Uterus (tissue), 4 donors: ENCODE measurements at places on chromosomes 1 and 21. TPM values are rescaled to one million over a fixed set of nuclear protein-coding genes. Genes with fewer than 3 reads are reported as not detected.

MRPS6 gene
- total RNA-seq, result 48.4 TPM

- DNase-seq, result no peak
- no peak overlapping the region for H3K4me3 ChIP-seq
- H3K36me3 ChIP-seq, result no peaks in the 10 kb centered on the region
- H3K27me3 ChIP-seq, result no peaks in the 10 kb centered on the region
- H3K27ac ChIP-seq, result no peak overlapping the region
- H3K4me1 ChIP-seq, result no peaks in the 10 kb centered on the region
These were observed 361.5 kb upstream of the ZP4 start for GRCh38 chr1:238252033-238252802.

TNFRSF18 gene
- total RNA-seq, result 0.37 TPM

GRCh38 chr1:172402878-172403569 lies 17.5 kb upstream of the C1orf105 start:
- peaks cover 6% of the 10 kb centered on the region for H3K4me1 ChIP-seq
- H3K36me3 ChIP-seq, result no peaks in the 10 kb centered on the region
- no peak overlapping the region for H3K4me3 ChIP-seq
- DNase-seq, result no peak
- H3K27me3 ChIP-seq, result no peaks in the 10 kb centered on the region
- H3K27ac ChIP-seq, result peak overlapping the region; percentile 2
